Right renal cortex interstitium (tissue), 3 donors: ENCODE measurements at places on chromosomes 6 and 20. TPM values are rescaled to one million over a fixed set of nuclear protein-coding genes. Genes with fewer than 3 reads are reported as not detected.

The SRMS gene
- polyA plus RNA-seq: 0.21 TPM

The DDO gene
- polyA plus RNA-seq: 0.33 TPM

The UBE2C gene
- polyA plus RNA-seq: 62.5 TPM

The CD83 gene
- 13.4 TPM for polyA plus RNA-seq

The IL20RA gene
- polyA plus RNA-seq: 1.4 TPM

The KCNB1 gene
- 0.51 TPM for polyA plus RNA-seq

The SLC17A1 gene
- 21.8 TPM for polyA plus RNA-seq

GRCh38 chr6:123777563-123777962, 26.1 kb upstream of the NKAIN2 start:
- no peak for DNase-seq

DNA sequence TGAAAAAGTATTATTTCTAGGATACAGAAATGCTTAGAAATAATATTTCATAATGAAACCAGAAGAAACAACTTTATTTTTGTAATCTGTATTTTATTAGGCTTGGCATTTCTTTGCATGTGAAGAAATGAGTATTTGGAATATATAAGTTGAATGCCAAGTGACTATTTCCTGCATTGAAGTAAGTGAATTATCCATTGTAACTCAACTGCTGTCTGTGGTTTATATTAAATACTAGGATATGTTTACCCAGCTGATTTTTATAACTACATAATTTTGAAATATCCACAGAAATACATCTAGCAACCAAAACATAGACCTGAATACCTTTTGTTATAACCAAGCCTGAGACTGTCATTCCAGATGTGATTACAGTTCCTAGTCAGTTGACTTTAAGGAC, 207.6 kb downstream of the THBS2 start:
- DNase-seq: no peak

DNA sequence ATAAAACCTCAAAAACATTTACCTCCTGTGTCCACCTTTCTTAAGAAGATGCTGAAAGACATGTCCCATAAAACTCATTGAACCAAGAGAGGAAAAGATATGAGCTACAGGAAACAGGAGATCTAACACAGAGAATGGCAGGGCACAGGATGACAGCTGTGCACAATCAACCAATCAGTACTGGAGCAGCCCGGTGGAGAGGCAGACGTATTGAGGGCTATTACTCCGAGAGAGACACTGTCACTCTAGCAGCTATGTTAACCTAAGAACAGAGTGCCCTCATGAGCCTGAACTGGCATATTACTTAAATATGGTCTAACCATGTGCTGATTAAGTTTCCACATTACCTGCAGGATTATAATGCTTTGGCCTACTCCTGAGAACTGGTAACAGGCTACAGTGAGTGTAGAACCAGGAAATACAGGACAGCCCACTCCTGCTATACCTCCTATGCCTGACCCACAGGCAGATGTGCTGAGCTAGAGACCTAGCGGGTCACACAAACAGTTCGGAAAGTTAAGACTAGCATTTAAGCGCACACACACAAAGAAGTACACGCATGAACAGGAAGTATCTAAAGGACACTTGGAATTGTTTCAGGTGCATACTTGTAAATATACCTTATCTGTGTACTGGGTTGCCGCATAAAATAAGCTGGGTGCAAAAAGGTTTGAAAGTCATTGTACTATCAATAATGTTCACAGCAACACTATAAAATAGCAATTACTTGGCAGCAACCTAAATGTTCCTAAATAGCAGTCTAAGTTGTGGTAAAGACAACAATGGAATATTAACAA, 199.3 kb upstream of the SHLD1 start:
- DNase-seq: no peak

GRCh38 chr20:36591281-36591680, 14.3 kb upstream of the RAB5IF start:
- no peak for DNase-seq

GRCh38 chr20:50298554-50299324, 108.1 kb downstream of the CEBPB start:
- DNase-seq: no peak

- no peak for DNase-seq
These were observed 4.3 kb downstream of the HLA-DMB start for GRCh38 chr6:32936239-32937152.

DNA sequence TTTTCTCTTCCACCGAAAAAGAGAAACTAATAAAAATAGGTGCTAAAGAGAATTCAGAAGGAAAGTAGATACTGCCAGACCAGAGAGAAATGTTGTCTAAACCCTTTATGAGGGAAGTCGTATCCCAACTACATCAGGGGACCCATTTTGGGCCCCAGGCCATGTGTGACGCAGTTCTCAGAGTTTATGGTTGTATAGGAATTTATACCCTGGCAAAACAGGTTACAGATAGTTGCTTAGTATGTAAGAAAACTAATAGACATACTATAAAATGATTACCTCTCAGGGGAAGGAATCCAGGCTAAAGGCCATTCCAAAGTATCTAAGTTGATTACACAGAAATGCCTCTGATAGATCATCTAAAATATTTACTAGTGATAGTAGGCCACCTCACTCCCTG, 28.6 kb upstream of the SLC52A3 start:
- DNase-seq: no peak

DNA sequence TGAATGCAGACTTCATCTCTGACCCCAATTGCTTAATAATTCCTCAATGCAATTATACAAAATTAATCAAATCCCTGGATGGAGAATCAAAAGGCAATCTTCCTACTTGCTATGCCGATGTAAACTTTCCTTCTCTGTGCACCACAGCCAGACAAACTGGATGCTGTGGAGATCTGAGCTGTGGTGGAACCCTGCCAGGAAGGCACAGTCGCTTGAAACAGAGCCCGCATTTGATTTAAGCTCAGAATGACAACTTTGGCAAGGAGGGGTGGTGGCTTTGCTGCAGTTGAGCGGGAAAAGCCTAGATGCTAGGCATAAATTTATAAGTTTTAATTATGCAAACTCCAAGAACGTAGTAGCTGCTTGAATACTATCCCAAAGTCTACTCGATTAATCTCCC, 190.8 kb downstream of the MTFR2 start:
- no peak for DNase-seq

GRCh38 chr6:139530561-139530960, 156.1 kb upstream of the CITED2 start:
- no peak for DNase-seq

DNA sequence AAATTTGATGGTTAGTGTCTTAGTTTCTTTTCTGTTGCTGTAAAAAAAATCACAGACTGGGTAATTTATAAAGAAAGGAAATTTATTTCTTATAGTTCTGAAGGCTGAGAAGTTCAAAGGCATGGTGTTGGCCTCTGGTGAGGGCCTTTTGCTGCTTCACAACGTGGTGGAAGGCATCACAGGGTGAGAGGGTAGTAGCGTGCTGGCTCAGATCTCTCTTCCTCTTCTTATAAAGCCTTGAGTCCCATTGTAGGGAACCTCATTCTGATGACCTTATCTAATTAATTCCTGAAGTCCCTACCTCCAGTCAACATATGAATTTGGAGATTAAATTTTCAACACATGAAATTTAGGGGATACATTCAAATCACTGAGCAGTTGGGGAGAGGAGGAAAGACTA, 62.0 kb downstream of the ARID1B start:
- no peak for DNase-seq

DNA sequence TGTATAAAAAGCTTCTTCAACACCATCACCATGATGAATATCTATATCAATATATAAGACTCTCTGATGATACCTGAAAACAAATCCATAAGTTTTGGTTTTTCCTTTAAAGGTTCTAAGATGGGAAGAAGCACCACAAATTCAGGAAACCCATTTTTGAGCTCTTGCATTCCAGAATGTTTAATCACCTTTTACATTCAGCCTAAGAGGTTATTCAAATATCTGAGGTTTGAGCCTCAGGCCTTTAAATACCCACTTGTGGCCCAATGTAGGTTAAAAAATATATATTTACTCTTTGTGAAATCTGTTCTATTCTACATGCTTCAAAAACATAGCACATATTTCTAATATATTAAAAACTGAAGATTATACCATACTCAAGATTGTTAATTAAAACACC, 17.6 kb downstream of the HDAC2 start:
- DNase-seq: no peak

GRCh38 chr6:52953911-52954839, 40.9 kb downstream of the GSTA4 start:
- no peak for DNase-seq

GRCh38 chr6:52077961-52078625, 9.3 kb downstream of the PKHD1 start:
- no peak for DNase-seq

DNA sequence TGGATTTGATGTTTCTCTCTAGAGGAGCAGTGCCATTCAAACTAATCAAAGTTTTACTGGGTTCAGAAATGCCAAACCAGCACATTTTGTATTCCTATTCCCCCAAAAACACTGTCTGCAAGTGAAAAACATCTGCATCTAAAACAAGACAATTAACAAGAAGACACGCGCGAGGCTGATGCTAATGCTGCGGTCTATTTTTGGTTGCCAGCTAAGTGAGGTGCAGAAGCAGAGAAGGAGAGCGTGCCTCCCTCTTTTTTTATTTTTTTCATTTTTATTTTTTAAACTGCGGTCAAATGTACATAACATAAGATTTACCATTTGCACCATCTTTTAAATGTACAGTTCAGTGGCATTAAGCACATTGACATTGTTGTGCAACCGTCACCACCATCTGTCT, 641.1 kb downstream of the DHX35 start:
- no peak for DNase-seq

GRCh38 chr20:50215926-50216325, 25.3 kb downstream of the CEBPB start:
- no peak for DNase-seq
